Activated CD4-positive, alpha-beta T cell treated with anti-CD3 and anti-CD28 coated beads, Interleukin-2, amount 50 U/mL, for 24 hours (primary cell): ENCODE measurements at places on chromosomes 2 and 18.

- no peak for DNase-seq
Measured at GRCh38 chr18:10533111-10533510, 7.3 kb downstream of the NAPG start.

GRCh38 chr18:55523001-55523400 is 65.0 kb downstream of the TCF4 start:
- no peak for DNase-seq

GRCh38 chr2:96558485-96558884 is 21.9 kb downstream of the ARID5A start:
- no peak for DNase-seq

GRCh38 chr18:54222922-54223567 is 1.4 kb downstream of the MBD2 start:
- peak; percentile 40 for DNase-seq

DNA sequence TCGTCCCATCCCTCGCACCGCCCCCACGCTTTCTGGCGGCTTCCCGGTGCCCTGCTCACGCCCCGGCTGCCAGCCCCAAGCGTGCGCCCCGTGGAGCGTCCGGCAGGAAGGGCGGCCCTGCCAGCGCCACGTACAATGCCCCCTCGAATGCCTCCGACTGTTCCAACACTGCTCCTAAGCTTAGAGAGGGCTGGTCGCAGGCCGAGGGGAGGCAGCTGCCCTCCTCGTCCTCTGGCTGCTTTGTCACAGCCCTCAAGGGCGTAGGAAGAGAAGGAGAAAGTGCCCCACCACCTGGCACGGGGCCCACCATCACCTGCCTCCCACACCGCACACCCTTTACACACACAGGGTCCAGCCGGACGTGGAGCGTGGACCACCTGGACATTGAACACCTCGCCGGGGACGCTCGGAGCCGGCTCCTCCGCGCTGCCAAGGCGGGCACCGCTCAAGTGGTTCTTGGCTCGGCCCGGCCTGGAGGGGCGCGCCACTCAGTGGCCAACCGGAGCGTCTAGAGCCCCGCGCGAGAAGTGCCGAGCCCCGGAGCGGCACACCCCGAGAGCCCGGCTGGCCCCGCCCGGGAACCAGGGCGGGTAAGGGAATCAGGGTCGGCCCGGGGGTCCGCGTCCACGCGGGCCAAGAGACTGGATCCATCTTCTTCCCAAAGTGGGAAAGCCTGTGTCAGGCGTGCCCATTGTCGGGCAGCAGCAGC is 830 bp downstream of the DNER start:
- DNase-seq: peak; percentile 1

DNA sequence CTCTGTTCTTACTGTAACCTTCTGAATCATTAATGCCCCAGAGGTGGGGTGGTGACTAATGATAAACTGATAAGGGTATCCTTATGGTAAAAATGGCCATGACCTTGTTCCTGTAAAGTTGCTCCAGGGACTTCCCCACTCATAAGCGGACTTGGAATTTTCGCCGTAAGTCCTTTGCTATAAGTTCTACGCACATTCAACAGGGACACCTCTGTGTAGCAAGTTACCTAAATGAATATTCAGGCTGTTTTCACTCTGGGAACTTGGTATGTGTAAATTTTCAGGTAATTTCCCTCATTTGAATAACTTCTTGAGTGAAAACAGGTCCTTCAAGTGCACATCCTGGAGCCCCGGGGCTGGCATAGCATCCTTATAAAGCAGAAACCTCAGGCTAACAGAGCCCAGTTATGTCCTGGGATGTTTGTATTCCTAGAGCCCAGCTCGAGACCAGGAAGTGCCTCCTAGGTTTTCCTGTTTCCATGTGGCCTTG is 9.4 kb upstream of the AGFG1 start:
- no peak for DNase-seq

- no peak for DNase-seq
Measured at GRCh38 chr18:5998907-5999306, 103.6 kb upstream of the TMEM200C start.

GRCh38 chr2:96320728-96321622 is 4.1 kb upstream of the ITPRIPL1 start:
- DNase-seq: peak; percentile 13

- no peak for DNase-seq
Measured at GRCh38 chr2:53202063-53202462, 565.5 kb upstream of the CHAC2 start.
